NCI-H748 treated with DMSO at 0.1 percent for 48 hours (cell line): ENCODE measurements at places on chromosomes 16 and 17.
A peak's percentile ranks its signal among the peaks of the same experiment; 100 is the strongest.

DNA sequence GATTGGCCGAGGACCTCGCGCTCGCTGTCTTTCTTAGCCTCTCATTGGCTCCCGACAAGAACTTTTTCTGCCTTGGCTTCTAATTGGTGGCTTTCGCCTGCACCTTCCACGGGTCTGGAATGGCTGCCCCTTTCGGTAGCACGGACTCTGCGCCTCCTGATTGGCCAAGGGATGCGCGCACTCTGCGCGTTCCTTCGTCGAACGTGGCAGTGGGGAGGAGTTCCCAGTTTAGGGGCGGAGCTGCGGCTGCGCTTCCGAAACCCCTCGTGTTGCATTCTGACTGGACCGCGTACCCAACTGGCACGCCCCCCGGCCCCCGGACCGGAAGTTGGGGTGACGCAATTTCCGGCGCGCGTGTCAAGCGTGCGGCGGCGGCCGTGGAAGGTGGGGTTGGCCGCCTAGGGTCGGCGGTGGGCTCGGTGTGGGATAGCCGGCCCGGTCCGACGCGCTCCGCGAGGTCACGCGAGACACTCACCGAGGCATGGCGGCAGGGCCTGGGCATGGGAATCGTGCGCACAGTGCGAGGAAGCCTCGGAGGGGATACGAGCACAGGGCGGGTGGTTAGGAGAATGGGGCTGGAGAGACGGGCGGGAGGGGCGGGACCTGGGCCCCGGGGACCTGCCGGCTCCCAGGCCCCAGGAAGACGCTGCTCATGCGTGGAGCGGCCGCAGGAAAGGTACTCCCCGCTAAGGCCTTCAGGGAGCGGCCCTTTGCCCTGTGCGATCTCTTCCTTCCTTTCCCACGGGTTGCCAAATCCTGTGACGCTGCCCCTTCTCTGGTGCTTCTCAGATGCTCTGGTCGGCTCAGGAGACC lies 627 bp upstream of the P4HB start:
- peak; percentile 99 for DNase-seq

GRCh38 chr17:11300201-11300600 lies 59.2 kb downstream of the SHISA6 start:
- no peak for DNase-seq

GRCh38 chr17:82436601-82437324 lies 13.8 kb downstream of the CYBC1 start:
- no peak for DNase-seq

DNA sequence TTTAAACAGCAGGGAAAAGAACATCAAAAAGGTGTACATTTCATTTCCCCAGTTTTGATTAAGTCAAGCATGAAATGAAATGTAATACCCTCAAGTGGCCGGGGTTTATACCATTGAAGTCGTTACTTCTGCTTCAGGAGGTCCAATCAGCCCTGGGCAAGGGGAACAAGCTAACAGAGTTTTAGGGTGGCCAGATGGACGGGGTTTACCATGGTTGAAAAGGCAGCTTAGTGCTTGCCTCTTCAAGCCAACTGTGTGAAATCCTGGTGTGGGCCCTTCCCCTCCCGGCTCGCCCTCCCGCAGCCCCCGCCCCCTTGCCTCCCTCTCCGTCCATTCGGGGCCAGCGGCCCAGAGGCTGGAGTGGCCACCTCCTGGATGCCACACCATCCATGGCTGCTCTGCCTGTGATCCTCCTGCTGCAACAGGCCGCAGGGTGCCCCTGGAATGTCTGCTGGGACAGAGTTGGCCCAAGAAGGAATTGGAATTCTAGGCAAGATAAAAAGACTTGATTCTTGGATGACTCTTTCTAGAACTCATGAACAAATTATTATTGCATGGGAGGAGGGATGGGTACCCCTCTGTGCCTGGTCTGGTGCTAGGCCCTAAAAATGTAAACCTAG lies 296.2 kb upstream of the IRX3 start:
- DNase-seq = no peak

DNA sequence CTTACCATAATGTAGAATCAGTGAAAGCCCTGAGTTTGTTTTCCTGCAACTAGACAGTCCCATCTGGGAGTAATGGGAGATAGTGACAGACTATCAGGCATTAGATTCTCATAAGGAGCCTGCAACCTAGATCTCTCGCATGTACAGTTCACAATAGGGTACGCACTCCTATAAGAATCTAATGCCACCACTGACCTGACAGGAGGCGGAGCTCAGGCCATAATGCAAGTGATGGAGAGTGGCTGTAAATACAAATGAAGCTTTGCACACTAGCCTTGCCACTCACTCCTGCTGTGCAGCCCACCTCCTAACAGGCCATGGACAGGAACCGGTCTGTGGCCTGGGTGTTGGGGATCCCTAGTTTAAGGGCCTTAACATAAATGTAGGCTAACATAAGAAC lies 21.4 kb downstream of the THUMPD1 start:
- no peak for DNase-seq

GRCh38 chr17:45954914-45955313 lies 44.1 kb upstream of the STH start:
- no peak for DNase-seq

- DNase-seq = no peak
These were observed 138.9 kb upstream of the CES5A start for GRCh38 chr16:56013962-56014552.

- no peak for DNase-seq
These were observed 3.5 kb upstream of the ARMC5 start for GRCh38 chr16:31455601-31456314.

GRCh38 chr16:12602811-12603698 lies 200.6 kb downstream of the CPPED1 start:
- no peak for DNase-seq

GRCh38 chr17:13862346-13862745 lies 207.0 kb upstream of the COX10 start:
- DNase-seq = no peak

DNA sequence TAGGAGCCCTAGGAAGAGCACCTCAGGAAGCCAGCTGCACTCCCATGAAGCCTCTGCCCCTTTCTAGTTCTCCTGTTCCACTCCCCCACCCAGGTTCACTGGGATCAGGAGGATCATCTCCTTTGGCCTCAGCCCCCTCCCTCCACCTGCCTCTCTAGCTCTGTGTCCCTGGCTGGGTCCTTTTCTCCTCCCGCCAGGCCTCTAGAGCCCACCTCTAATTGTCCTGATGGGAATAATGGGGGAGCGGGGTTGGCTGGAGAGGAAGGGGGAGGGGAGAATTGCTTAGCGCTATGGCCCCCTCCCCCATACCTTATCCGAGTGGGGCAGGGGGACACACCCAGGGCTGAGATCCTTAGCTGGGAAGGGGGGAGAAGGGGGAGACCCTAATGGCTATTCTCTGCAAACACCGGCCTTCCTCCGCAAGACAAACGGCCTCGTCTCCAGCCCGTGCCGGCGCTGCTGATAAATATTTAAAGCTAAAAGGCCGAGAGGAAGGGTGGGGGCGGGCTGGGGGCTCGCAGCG lies 997 bp downstream of the HOXB7 start:
- DNase-seq = no peak

GRCh38 chr17:47720754-47721533 lies 12.1 kb upstream of the TBX21 start:
- no peak for DNase-seq

- DNase-seq = no peak
These were observed 37.8 kb downstream of the TMEM235 start for GRCh38 chr17:78268951-78269905.

- DNase-seq = no peak
These were observed 100.0 kb downstream of the METRNL start for GRCh38 chr17:83179374-83179773.
